AG08396 (cell line): ENCODE measurements at places on chromosomes 6 and 20.
A peak's percentile ranks its signal among the peaks of the same experiment; 100 is the strongest.

DNA sequence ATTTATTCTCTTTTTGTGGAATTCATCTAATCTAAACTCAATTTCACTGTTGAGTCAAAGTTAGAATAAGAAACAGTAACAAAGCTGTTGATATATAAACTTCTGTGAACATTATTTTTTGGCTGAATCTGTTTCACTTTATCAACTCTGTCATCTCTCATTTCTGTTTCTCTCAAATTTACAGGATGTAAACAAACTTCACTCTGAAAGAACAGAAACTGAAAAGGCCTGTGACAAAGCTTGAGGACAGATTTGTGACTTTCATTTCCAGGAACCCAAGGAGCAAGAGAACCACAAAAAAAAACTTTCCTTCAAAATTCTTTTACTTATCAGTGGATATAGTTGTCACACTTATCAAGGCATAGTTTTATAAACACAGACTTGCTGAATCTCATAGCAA, 447.9 kb upstream of the OPRM1 start:
- no peak for DNase-seq

DNA sequence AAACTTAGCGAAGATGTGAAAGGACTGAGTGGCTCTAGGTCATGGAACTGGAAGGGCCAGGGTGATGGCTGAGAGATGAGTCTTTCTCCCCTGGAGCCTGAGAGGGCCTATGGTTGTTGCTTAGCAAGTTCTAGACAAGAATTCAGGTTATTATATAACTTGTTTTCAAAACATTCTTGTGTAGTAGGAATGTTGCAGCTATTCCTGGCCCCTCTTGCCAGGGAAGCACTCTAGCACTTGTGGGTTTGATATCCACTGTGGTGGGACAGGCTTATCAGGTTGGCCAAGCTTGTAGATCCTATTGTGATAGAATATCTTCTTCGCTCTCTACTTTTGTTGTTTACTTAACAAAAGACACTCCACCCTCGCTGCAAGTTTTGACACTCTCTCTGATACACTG, 211.8 kb upstream of the CITED2 start:
- no peak for DNase-seq

- no peak for DNase-seq
Observed at GRCh38 chr6:137711972-137712371, 155.1 kb upstream of the TNFAIP3 start.

- DNase-seq = peak; percentile 82
Observed at GRCh38 chr6:27582928-27583725, 110.2 kb upstream of the ZNF184 start.

- no peak for DNase-seq
Observed at GRCh38 chr6:4023240-4023639, 55.7 kb downstream of the FAM217A start.

GRCh38 chr6:7566617-7567173, 23.3 kb upstream of the SNRNP48 start:
- DNase-seq = no peak

DNA sequence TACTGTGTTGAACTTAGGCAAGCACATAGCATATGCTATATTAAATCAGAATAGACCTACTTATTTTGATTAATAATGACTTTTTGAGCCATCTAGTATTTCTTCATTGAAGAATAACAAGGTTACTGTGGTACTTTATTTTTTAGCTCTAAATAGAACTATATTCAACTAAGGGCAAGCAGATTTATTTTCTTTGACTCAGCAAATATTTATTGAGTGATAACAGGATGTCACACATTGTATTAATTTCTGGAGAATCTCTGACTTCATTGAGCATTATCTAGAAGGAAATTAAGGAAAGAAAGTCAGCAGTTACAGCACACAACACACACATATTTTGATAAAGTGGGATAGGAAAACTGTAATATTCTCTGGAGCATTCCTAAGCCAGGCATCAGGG, 407.4 kb downstream of the CD109 start:
- DNase-seq = no peak

- DNase-seq = no peak
Observed at GRCh38 chr6:93550551-93551276, 131.4 kb upstream of the EPHA7 start.

- DNase-seq = no peak
Observed at GRCh38 chr20:13703265-13703664, 64.5 kb upstream of the TASP1 start.

DNA sequence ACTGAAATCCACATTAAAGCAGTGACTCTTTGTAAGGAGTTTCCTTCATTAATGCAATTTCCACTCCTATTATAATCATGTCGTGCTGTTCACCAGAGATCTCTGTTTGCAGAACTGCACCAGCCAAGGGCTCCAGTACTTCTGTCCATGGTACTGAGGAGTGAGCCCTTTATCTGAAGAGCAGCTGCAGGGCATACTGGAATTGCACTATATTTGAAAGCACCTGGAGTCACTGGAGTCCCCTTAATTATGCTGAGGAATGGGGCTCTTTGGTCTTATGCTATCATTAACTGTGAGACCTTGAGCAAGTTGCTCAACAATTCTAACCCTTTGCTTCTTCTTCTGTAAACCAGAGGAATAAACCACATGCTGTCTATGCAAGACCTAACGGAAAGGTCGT, 61.7 kb upstream of the NUP153 start:
- DNase-seq = peak; percentile 13

GRCh38 chr6:16637635-16638034, 123.6 kb downstream of the ATXN1 start:
- DNase-seq = no peak

DNA sequence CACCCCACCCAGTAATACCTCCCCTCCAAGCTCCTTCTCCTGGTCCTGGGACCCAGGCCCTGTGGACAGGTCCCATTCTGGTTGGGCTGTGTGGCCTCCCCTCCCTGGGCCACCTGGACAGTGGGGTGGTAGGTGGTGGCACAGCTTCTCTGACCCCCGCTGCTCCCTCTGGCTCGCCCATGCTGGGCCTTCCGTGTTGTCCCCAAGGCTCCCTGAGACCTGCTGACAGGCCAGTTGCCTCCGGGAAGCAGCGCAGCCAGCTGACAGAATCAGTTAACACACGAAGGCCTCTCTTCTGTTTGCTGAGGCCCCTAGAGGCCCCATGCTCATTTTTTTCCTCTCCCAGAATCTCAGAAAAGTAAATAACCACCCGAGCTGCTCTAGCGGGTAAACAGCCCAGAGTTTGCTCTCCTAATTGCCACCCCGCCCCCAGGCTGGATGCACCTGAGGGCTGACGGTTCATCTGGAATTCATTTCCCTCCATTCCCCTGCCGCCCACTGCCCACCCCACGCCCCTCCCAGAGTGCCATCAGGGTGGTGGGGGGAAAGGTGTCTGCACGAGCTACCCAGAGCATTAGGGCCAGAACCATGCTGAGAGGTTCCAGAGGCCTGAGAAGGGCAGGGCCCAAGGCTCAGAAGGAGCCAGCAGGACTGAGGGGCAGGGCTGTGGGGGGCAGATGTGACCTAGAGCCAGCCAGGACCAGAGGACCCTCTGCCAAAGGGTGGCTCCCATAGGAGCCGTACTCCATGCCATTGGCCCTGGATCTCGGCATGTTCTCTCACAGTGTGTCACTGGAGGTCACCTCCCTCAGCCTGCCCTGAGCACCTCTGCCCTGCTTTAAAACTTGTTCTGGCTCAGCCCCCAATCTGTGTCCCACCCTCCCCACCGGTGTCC, 157.5 kb downstream of the GRM4 start:
- DNase-seq = no peak

DNA sequence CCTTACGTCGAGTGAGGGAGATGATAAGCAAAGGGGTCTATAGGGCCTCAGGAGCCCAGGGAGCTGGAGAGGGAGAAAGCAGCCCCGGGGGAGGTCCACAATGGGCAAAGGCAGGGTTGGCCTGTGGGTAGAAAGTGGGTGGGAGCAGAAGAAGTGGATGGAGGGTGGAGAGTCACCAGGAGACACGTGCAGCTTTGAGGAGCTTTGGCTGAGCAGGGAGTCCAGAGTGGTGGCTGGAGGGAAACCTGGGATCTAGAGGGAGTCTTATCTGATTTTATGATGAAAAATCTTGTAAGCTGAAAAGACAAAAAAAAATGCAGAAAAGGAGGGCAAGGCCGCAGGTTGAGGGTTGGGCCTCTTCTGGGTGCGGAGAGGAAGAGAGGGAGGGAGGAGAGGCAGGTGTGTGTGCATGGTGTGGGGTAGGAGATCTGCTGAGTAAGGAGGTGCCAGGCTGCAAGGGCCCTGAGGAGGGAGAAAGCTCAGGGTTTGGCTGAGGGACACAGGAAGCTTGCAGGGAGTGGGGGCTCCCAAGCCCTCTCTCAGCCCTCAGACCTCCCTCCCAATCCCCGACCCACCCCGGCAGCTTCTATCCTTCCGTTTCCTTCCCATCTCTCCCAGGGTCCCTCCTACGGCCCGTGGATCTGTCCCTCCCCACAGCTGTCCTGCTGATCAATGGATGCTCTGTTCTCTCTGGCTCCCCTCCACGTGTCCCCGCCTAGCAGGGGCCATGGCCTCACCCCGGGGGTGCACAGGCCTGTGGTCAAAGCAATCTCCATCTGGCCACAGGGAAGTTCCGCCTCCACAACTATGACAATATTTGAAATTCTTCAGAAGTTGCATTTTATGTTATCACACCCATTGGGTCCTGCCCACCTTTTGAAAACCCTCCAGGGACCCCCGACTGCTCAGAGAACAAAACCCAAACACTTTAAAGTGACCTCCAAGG, 17.1 kb upstream of the BPI start:
- no peak for DNase-seq

DNA sequence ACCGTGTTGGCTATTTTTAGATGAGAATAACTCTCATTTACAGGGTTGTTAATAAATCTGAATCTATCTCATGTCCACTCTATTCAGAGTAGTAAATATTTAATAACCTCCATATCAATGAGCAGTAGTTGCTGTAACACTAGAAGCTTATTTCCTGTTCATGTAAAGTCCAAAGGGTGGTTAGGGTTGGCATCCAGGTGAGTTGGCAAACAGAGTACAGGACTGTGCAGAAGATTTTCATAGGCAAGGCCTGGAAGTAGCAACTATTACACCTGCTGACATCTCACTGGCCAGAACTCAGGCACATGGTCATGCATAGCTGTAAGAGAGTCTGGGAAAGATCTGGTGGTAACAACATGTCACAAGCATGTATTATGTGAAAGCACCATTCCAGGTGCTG, 147.5 kb downstream of the PHF3 start:
- no peak for DNase-seq

GRCh38 chr6:42453031-42453653, 1.4 kb upstream of the TRERF1 start:
- DNase-seq = peak; percentile 96

GRCh38 chr20:22466447-22467171, 117.8 kb downstream of the FOXA2 start:
- no peak for DNase-seq

GRCh38 chr6:148470606-148471465, 128.2 kb downstream of the SASH1 start:
- no peak for DNase-seq

DNA sequence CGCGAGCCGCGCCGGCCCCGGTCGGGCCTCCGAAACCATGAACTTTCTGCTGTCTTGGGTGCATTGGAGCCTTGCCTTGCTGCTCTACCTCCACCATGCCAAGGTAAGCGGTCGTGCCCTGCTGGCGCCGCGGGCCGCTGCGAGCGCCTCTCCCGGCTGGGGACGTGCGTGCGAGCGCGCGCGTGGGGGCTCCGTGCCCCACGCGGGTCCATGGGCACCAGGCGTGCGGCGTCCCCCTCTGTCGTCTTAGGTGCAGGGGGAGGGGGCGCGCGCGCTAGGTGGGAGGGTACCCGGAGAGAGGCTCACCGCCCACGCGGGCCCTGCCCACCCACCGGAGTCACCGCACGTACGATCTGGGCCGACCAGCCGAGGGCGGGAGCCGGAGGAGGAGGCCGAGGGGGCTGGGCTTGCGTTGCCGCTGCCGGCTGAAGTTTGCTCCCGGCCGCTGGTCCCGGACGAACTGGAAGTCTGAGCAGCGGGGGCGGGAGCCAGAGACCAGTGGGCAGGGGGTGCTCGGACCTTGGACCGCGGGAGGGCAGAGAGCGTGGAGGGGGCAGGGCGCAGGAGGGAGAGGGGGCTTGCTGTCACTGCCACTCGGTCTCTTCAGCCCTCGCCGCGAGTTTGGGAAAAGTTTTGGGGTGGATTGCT, 1.3 kb downstream of the VEGFA start:
- DNase-seq = peak; percentile 77

GRCh38 chr20:13396826-13397225, 175.8 kb downstream of the ISM1 start:
- DNase-seq = no peak

- DNase-seq = no peak
Observed at GRCh38 chr6:71433441-71433840, 144.8 kb downstream of the OGFRL1 start.

DNA sequence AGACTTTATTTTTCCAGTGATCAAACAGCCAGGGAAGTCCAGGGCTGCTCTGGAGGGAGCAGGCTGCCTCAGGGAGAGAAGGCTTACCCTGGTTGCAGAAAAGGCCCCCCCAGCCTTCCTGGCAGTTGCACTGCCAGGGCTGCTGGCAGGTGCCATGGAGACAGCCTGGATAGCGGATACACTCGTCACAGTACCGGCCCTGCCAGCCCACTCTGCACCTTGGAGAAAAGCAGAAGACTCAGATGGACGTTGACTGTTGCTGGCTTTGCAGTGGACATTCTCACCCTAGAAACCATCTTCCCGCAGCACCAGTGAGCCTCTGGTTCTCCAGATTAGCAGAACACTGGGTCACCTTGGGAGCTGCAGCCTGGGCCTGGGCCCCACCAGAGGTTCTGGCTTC, 5.4 kb downstream of the DLL1 start:
- no peak for DNase-seq
